ENCODE measurements at places on chromosomes 13 and 19.

GRCh38 chr19:23917856-23918255, 3.2 kb downstream of the ZNF726 start:
- DNase-seq: no peak

DNA sequence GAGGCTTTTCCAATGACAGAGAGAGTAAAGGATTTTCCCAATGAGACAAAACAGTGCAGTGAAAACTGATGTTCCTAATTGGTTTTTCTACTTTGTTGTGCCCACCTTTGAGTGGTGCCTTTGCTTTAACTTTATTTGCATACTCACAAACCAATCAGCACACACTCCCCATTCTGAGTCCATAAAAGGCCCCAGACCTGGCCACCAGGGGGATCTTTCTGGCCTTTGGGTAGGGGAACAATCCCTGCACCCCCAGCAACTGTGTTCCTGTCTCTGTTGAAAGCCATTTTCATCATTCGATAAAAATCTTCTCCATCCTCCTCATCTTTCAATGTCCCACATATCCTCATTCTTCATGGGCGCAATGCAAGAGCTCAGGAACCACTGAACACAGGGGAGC, 252.8 kb downstream of the B3GLCT start:
- no peak for DNase-seq

DNA sequence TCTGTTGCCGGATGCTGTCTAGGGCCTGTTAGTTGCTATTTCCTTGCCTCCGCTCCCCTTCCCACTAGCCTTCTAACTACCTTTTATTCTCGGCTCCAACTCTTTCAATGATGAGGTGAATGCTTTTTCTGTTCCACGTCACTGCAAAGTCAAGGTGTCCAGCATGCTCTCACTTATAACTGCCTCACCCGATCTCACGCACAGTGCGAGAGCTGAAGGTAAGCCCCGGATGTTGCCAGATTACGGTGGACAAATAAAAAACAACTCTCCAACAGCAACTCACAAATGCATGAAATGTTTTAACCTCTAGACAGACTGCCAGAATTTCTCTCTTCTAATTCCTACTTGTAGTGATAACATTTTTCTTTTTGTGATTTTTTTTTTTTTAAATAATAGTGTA, 169.9 kb downstream of the STK24 start:
- DNase-seq: no peak

DNA sequence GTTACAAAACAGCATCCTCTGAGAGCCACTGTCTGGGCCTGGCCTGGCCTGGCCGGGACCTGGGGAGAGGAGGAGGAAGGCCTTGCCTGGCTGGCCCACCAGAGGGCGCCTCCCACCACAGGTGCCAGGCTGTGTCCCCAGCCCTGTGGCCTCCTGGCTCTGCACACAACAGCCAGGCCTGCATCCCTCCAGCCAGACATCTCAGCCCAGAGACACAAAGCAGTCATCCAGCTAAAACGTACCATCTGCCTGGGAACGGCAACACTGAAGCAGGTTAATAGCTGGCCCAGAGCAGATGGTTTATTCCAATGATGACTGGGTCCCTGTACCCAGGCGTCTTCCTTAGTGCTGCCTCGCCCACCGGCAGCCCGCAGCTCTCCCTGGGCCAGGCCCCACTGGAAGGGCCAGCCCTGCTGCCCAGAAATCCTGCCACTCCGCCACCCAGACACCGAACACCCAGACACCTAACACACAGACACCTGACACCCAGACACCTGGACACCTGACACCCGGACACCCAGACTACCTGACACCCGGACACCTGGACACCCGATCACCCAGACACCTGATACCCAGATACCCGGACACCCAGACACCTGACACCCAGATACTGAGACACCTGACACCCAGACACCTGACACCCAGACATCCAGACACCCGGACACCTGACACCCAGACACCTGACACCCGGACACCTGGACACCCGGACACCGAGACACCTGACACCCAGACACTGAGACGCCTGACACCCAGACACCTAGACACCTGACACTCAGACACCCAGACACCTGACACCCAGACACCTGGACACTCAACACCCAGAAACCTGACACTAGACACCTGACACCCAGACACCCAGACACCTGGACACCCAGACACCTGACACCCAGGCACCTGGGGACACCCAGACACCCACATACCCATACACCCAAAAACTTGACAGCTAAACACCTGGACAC, 20.1 kb downstream of the C19orf12 start:
- peak; percentile 91 for DNase-seq

DNA sequence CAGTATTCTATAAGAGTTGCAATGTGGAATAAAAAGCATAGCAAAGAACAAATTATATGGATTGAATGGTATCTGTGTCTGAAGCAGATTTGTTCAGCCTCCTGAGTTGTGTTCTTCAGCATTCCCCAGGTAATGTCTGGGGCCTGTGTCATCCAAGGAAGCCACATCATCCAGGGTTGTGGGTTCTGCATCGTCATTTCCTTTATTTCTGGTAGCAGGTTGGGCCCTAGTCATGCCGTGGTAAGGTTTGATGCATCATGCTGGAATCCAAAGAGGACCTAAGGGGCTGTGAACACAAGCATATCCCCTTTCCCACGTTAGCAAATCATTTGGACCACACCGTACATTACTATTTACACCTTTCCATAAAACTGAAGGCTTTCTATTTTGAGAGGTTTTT, 131.0 kb upstream of the ZNF91 start:
- no peak for DNase-seq

- no peak for DNase-seq
Measured at GRCh38 chr13:108629181-108629752, at the start of gene MYO16. MYO16 (plus strand) TSS chr13:108629611; CDS start chr13:108629845, 234 bp downstream.

DNA sequence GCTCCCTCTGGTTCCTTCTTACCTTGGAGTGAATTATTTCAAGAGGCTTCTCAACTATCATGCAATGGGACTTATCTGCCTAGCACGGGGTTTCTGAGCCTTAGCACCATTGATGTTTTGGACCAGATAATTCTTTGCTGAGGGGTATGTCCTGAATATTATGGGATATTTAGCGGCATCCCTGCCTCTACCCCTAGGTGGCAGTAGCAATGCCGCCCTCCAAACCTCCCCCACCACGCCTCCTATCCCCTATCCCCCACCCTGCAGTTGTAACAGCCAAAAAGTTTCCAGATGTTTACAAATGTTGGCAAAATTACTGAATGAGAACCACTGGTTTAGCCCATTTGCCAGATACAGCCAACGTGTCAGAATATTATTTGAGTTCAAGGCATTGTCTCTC, 125.5 kb downstream of the POSTN start:
- no peak for DNase-seq

DNA sequence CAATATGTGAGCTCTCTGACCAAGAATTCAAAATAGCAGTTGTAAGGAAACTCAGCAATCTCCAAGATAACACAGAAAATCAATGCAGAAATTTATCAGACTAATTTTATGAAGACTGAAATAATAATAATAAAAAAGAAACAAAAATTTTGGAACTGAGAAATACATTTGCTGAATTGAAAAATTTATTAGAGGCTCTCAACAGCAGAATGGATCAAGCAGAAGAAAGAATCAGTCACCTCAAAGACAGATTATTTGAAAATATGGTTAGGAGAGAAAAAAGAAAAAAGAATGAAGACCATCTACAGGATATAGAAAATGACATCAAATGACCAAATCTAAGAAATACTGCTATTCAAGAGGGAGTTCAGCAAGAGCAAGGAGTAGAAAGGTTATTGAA, 75.6 kb downstream of the RFC3 start:
- no peak for DNase-seq

GRCh38 chr19:54893406-54893805, 12.5 kb upstream of the NCR1 start:
- DNase-seq: no peak

DNA sequence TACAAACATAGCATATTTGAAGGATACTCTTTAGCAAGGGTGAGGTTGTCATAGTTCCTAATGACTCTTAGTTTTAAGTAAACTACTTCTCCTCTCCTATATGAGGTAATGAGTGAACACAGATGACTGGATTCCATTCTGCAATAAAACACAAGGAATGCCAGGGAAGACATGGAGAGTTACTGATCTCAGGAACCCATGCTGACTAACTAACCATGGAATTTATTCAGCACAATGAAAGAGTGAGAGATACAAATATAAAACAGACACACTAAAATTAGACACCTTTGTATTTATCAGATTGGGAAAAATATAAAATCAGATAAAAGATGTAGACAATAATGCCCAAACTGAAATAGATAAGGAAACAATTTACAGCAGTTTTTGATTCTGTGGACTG, 1525.9 kb upstream of the SLC10A2 start:
- DNase-seq: no peak

- no peak for DNase-seq
Measured at GRCh38 chr19:19276386-19276785, 3.3 kb upstream of the TM6SF2 start.

Measured in NCI-H2171 treated with DMSO at 0.1 percent for 48 hours (cell line).